ENCODE measurements at places on chromosomes 12 and 14.
A peak's percentile ranks its signal among the peaks of the same experiment; 100 is the strongest.

- H3K36me3 ChIP-seq: no peaks in the 10 kb centered on the region
- peak within 1 kb of the TSS; percentile 95 for H3K27ac ChIP-seq
- peak within 1 kb of the TSS; percentile 76 for H3K4me3 ChIP-seq
- peaks cover 7% of the 10 kb centered on the region for H3K4me1 ChIP-seq
- no peaks in the 10 kb centered on the region for H3K27me3 ChIP-seq
Observed at GRCh38 chr14:20683891-20684661, at the start of gene RNASE4. TSS of gene RNASE4 (plus strand) at chr14:20684560. CDS start at chr14:20699372, 14,812 bp downstream.

- no peak for ATAC-seq
- no peaks in the 10 kb centered on the region for H3K36me3 ChIP-seq
- no peaks in the 10 kb centered on the region for H3K4me1 ChIP-seq
- H3K4me3 ChIP-seq: no peak overlapping the region
Observed at GRCh38 chr12:78407722-78408121, 456.9 kb upstream of the SYT1 start.

DNA sequence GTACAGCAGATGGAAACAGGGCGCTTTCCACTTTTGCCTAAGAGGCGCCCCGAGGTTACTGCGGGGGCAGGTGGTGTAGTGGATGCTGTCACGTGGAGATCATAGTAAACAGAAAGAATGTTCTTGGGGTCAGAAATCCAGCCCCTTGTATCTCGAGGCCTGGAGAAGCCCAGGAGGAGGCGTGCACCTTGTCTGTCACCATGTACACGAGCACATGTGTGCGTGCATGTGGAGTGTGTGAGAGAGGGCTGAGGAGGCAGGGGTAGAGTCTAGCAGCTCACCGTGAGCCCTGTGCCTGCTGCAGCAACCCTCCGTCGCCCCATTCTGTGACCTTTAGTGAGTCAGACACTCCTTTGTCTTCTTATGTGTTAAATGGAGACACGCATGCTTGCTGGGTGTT is 59.0 kb downstream of the CACNA1C start:
- no peak overlapping the region for H3K4me3 ChIP-seq
- peak overlapping the region; percentile 59 for H3K27ac ChIP-seq
- peaks cover 69% of the 10 kb centered on the region for H3K4me1 ChIP-seq
- no peaks in the 10 kb centered on the region for H3K27me3 ChIP-seq
- ATAC-seq: no peak

DNA sequence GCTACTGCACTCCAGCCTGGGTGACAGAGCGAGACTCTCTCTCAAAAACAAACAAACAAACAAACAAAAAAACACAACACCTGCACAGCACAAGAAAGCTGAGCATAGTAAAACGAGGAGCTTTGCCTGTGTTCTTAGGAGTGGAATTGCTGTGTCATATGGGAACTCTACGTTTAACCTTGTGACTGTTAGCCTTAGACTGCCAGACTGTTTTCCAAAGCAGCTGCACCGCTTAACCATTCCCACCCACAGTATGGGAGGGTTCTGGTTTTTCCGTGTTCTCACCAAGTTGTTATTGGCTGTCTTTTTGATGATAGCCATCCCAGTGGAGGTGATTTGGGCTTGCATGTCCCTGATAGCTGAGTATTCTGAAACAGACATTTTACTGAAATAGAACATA is 9.2 kb downstream of the WNT5B start:
- H3K36me3 ChIP-seq: peaks cover 16% of the 10 kb centered on the region
- H3K4me1 ChIP-seq: peaks cover 11% of the 10 kb centered on the region
- no peak for ATAC-seq
- no peak overlapping the region for H3K27ac ChIP-seq
- no peaks in the 10 kb centered on the region for H3K27me3 ChIP-seq
- H3K4me3 ChIP-seq: no peak overlapping the region

DNA sequence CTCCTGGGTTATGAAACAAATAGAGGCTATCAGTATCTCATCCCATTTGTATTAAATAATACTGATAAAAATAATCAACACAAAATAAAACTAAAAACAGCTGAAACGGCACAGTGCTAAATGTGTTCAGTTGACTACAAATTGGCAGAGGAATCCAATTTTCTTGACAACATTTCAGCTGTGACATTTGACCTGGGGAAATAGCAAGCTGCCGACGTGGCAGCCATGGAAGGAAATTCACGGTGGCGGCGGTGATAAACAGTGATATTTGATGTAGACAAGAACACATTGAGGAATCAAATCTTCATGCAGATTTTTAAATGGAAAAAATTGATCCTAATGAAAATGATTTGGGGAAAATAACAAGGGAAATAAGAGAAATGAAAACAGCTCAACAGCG is 159.1 kb upstream of the RTL1 start:
- peaks cover 14% of the 10 kb centered on the region for H3K27me3 ChIP-seq
- H3K4me3 ChIP-seq: no peak overlapping the region
- H3K27ac ChIP-seq: no peak overlapping the region
- H3K4me1 ChIP-seq: no peaks in the 10 kb centered on the region
- ATAC-seq: no peak

DNA sequence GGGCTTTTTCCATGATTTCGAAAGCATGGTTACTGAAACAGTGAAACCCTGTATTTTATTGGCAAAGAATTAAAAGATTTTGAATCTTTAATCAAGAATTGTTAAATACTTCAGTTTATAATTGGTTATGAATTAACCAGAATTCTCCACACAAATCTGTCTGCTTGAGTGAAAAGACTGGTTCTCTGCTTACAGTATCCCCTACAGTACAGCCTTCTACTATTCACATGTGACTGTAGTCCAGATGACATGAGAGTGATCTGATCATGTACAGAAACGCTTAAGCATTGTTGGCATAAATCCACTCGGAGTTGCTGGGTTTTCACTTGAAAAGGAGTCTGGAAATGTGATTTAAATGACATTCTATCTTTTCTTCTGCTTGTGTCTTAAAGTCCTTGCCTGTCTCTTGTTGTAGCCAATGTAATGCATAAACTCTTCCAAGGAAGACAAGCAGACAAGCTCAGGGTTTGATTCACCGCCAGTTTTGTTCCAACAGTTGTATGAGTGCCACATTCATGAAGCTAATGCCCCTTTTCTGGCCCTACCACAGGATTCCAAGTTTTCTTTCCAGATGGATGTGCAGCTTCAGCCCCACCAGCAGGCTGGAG is 222.0 kb upstream of the LRIG3 start:
- H3K4me3 ChIP-seq: no peak overlapping the region
- H3K4me1 ChIP-seq: peaks cover 10% of the 10 kb centered on the region
- H3K36me3 ChIP-seq: no peaks in the 10 kb centered on the region
- H3K27me3 ChIP-seq: no peaks in the 10 kb centered on the region

- peak overlapping the region; percentile 75 for H3K4me3 ChIP-seq
- no peak for ATAC-seq
- H3K4me1 ChIP-seq: no peaks in the 10 kb centered on the region
- no peaks in the 10 kb centered on the region for H3K27me3 ChIP-seq
Observed at GRCh38 chr12:49059045-49059298, 1.6 kb downstream of the KMT2D start.

GRCh38 chr12:3055704-3056467 is 21.3 kb upstream of the TSPAN9 start:
- H3K27ac ChIP-seq: no peak overlapping the region
- no peaks in the 10 kb centered on the region for H3K27me3 ChIP-seq
- H3K4me3 ChIP-seq: no peak overlapping the region
- H3K4me1 ChIP-seq: peaks cover 10% of the 10 kb centered on the region
- no peaks in the 10 kb centered on the region for H3K36me3 ChIP-seq

GRCh38 chr14:30657606-30658163 is 35.6 kb downstream of the SCFD1 start:
- no peak overlapping the region for H3K27ac ChIP-seq
- no peak for ATAC-seq
- H3K4me1 ChIP-seq: no peaks in the 10 kb centered on the region

DNA sequence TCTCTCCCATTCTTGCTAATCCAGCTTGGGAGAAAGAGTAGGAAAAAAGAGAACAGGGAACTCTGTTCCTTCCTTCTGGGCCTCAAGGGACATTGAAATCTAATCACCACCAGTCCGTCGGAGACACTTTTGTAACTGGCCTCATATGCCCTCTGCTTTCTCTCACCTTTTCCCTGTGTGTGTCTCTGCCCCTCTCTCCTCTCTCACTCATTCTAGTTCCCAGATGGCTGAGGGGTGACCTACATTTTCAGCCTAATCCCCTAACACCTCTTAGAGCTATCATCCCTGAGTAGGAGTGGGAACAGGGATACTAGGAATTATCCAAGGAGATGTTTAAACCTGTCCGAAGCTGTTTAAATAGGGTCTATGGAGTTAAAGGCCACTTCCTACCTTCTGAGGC is 8.9 kb upstream of the PCK2 start:
- no peak overlapping the region for H3K4me3 ChIP-seq
- H3K27ac ChIP-seq: no peak overlapping the region
- no peak for ATAC-seq

DNA sequence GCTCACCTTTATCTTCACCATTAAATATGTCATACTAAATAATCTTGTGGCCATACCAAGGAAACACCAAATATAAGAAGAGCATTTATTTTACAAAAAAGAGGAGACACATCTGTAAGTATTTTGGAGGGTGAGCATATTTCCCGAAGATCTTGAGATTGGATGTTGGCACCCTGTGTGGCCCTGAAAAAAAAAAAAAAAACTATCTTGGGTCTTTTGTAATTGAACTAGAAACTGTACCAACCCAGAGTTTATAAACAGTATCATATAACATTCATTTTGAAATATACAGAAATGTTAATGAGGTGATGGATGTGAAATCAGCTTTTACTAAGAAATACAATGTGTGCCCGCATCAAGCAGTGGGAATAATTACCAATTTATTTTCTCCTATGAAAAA is 104.0 kb upstream of the FRMD6 start:
- no peak for ATAC-seq
- no peaks in the 10 kb centered on the region for H3K27me3 ChIP-seq
- no peak overlapping the region for H3K4me3 ChIP-seq
- no peaks in the 10 kb centered on the region for H3K36me3 ChIP-seq
- peak overlapping the region; percentile 73 for H3K27ac ChIP-seq

GRCh38 chr14:73997944-73998447 is 21.1 kb downstream of the ENTPD5 start:
- H3K27ac ChIP-seq: no peak overlapping the region
- H3K36me3 ChIP-seq: peaks cover 18% of the 10 kb centered on the region
- no peak for ATAC-seq
- H3K4me3 ChIP-seq: no peak overlapping the region

DNA sequence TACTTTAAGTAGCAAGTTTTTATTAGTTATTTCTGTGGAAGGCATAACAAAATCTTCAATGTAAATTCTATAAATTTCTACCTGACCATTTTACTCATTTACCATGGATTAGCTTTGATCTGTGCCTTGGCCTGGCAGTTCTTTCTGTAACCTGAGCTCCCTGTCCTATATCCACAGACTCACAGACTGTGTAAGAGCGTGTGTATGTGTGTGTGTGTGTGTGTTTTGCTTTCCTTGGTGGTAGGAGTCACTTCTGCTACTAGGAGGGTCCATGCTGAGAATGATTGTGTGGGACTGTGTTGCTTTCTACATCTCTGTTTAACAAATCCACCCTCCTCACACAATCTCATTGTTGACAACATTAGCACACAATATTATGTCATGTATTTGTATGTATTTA is 221.2 kb upstream of the PELI2 start:
- no peaks in the 10 kb centered on the region for H3K36me3 ChIP-seq
- H3K27me3 ChIP-seq: no peaks in the 10 kb centered on the region
- no peak overlapping the region for H3K27ac ChIP-seq
- no peaks in the 10 kb centered on the region for H3K4me1 ChIP-seq
- no peak for ATAC-seq

DNA sequence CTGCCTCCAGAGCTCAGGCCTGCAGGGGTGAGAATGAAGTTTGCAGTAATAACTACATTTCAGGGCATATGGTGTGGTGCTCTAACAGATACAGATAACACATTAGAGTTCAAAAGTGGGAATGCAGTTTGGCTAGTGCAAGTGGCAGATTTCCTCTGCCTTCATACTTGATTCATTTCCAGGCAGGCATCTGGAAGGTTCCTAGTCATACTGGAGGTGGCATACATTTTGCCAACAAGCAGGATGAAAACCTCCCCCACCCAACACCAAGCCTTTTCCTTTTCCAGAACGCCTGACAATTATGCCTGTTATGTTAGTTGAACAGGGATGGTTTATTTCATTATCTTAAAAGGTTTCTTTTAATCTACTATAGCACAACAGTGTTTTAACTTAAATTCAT is 24.3 kb downstream of the VTI1B start:
- no peaks in the 10 kb centered on the region for H3K36me3 ChIP-seq
- no peak for ATAC-seq
- H3K4me1 ChIP-seq: peaks cover 4% of the 10 kb centered on the region

- ATAC-seq: no peak
- no peak overlapping the region for H3K27ac ChIP-seq
- H3K4me1 ChIP-seq: no peaks in the 10 kb centered on the region
- H3K27me3 ChIP-seq: no peaks in the 10 kb centered on the region
Observed at GRCh38 chr12:8722286-8722800, 24.6 kb downstream of the RIMKLB start.

DNA sequence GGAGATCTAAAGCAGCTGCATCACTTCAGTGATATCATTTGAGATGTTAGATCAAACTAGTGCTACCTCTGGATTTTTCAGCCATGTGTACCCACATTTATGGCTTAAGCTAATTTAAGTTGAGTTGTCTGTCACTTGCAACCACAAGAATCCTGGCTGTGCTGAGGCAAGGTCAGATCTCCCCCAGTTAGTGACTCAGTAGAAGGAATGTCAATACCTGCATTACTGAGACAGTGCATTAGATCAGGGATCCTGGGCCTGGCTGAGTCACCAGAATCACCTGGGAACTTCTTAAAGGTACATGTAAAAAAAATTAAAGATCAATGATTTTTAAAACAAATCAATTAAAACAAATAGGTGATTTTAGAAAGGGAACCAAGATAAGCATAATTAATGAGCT is 84.6 kb upstream of the GRIN2B start:
- no peak overlapping the region for H3K27ac ChIP-seq
- no peak for ATAC-seq
- no peaks in the 10 kb centered on the region for H3K36me3 ChIP-seq
- H3K4me3 ChIP-seq: no peak overlapping the region
- no peaks in the 10 kb centered on the region for H3K4me1 ChIP-seq
- H3K27me3 ChIP-seq: no peaks in the 10 kb centered on the region

GRCh38 chr14:58129208-58129607 is 22.8 kb downstream of the ARMH4 start:
- no peak for ATAC-seq
- H3K27ac ChIP-seq: no peak overlapping the region
- H3K4me3 ChIP-seq: no peak overlapping the region
- no peaks in the 10 kb centered on the region for H3K27me3 ChIP-seq
- no peaks in the 10 kb centered on the region for H3K36me3 ChIP-seq
- H3K4me1 ChIP-seq: peaks cover 16% of the 10 kb centered on the region

- H3K4me3 ChIP-seq: no peak overlapping the region
- no peaks in the 10 kb centered on the region for H3K27me3 ChIP-seq
- no peak overlapping the region for H3K27ac ChIP-seq
- no peaks in the 10 kb centered on the region for H3K36me3 ChIP-seq
- H3K4me1 ChIP-seq: no peaks in the 10 kb centered on the region
Observed at GRCh38 chr12:80491166-80491565, 47.1 kb downstream of the PTPRQ start.

- no peaks in the 10 kb centered on the region for H3K36me3 ChIP-seq
- no peaks in the 10 kb centered on the region for H3K27me3 ChIP-seq
- H3K4me3 ChIP-seq: no peak overlapping the region
- no peaks in the 10 kb centered on the region for H3K4me1 ChIP-seq
- ATAC-seq: no peak
Observed at GRCh38 chr12:83629931-83630330, 943.2 kb downstream of the TMTC2 start.
